ENCODE measurements at places on chromosomes 12 and 14.
A peak's percentile ranks its signal among the peaks of the same experiment; 100 is the strongest.

DNA sequence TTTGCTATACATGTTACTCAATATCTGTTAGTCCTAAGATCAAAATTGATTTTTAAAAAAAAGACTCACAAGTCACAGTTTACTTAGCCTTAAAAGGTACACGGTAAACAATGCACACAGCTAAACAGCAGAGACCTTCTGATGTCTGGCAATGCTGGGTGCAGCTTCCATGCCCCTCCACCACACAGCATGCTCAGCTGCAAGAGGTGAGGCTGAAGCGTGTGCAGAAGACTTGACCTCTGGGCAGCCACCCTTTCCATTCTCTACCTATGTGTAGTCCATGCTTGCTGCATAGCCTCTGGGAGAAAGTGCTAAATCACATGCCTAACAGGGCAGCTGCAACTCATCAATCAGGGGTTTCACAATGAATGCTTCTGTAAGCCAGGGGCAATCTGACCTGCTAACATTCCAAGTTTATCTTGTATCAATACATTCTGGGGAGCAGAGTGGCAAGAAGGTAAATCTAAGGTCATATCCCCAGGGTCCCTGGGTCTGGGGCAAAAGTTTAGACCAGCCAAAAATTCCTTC lies 44.5 kb upstream of the AMN1 start:
- DNase-seq, result no peak

- no peak for DNase-seq
These were observed 20.4 kb upstream of the NID2 start for GRCh38 chr14:52089218-52089617.

- no peak for DNase-seq
These were observed 160.0 kb downstream of the ADGRD1 start for GRCh38 chr12:131113568-131114270.

DNA sequence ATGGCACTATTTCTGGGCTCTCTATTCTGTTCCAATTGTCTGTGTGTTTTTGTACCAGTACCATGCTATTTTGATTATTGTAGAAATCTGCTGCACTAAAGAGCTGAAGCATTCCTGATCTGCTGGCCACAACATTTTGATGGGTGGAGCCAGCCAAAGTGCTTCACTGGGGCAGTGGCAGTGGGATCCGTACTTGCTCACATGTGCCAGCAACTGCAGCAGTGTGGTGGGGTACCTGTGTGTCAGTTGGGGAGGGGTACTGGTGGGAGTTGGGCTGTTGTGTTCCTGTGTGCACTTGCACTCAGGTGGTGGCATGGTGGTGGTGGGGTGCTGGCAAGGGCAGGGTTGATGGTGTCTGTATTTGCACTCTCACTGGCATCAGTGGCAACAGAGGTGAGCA lies 204.6 kb upstream of the ALG10 start:
- DNase-seq, result no peak

- no peak for DNase-seq
These were observed 17.6 kb upstream of the FAM222A start for GRCh38 chr12:109695961-109696461.

GRCh38 chr12:15543347-15543746 lies 221.0 kb downstream of the PTPRO start:
- no peak for DNase-seq

DNA sequence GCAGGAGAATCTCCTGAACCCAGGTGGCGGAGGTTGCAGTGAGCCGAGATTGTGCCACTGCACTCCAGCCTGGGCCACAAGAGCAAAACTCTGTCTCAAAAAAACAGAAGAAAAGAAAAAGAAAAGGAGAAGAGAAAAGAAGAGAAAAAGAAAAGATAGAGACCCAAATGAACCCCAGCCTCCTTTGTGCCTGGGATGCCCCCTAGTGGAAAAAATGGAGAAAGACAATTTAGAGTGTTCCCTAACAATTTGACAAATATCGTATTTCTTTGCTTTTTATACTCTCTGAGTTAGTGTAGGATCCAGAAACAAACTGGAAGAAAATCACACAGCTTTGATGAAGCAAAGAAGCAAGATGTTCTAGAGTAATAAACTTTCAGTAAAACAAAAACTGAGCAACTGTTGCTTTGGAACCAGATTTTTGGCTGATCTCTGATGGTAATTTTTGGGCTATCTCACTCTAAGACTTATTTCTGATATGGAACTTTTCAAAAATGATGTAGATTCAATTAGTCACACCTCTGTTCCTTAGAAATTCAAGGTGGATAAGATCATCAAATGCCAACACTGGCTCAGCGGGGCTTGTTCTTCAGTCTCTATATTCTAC lies 18.6 kb upstream of the PRKAB1 start:
- DNase-seq, result no peak

DNA sequence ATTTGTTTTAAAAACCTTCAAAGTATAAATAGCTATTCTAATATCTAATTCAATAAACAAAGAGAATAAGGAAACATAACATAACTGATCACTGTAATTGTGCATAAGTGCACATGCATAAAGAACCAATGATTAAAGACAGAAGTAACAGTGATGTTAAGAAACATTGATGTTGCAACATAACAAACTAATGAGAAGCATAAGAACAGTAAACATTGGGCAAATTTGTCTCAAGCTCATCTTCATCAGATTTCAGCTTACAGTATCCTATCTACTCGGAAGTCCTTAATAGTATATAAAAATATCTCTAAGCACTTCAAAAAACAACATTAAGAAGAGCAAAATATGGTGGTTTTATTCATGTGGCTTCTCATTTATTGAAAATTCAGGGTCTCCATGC lies 97.6 kb downstream of the GARIN6 start:
- no peak for DNase-seq

DNA sequence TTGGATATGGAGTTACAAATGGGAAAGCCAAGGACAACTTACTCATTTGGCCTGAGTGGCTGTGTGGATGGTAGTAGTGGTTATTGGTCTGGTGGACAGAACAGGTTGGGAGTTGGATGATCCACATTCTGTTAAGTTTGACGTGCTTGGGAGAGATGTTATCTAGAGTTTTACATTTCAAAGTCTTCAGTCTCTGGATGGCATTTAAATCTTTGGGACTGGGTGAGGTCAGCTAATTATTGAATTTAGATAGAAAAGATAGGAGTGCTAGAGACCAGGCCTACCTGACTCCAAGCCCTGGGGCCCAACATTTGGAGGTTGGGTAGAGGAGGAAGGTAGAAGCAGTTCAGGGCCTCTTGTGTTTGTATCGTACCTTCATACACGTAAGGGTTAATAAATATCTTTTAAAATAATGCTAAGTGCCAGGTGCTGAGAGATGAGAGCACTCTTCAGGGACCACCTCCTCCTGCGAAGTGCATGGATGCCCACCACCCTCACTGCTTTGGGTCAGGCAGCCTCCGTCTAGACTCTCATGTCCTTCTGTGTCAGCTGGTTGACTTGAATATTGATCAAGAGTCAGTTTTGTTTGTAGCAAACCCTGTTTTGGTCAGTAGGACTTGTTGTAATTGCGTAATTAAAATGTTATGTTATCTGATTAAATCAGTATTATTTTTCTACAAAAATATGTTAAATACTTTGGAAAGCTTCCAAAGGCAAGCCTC lies 460.4 kb upstream of the RGS6 start:
- no peak for DNase-seq

DNA sequence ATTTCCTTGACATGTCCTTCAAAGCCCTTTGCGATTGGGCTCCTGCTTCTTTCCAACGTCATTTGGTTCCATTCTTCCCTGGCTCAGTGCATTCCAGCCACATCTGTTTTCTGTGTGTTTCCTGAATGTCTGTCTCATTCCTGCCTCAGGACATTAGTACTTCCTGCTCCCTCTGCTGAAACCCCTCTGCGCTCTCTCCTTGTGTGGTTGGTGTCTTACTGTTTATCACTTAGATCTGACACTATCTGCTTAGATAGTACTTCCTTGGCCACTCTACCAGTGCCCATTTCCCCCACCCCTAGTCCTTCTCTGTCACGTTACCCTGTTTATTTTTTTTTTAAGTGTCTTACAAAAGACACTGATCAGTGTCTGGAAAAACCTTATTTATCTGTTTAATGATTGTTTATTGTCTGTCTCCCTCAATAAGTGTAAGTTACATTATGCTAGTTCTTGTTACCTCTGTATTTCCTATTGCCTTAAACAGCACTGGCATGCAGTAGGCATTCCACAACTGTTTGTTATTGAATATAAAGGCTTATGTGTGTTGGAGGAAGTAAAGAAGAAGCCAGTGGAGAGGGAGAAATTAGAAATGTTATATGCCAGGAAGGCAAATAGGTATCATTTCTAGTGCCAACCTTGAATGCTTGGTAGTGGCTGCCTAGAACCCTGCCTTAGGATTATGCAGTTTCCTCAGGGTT lies 21.5 kb downstream of the DYRK2 start:
- DNase-seq, result no peak

DNA sequence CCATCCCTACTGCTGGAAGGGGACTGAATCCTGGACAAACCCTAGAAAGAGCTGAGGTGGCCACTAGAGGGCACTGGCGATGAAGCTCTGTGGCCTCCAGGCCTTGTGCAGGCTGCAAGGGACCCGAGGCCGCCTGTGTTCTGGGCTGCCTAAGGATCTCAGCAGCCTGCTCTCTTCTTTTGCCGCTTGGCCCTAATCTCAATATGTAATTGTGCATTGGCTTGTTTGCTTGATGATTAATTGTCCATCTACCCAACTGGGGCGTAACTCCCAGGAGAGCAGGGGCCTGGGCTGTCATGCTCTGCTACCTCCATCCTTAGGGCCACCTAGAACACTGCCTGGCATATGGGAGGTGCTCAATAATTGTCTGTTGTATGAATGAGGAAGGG lies 73.8 kb downstream of the SYNE3 start:
- DNase-seq, result peak; percentile 73

DNA sequence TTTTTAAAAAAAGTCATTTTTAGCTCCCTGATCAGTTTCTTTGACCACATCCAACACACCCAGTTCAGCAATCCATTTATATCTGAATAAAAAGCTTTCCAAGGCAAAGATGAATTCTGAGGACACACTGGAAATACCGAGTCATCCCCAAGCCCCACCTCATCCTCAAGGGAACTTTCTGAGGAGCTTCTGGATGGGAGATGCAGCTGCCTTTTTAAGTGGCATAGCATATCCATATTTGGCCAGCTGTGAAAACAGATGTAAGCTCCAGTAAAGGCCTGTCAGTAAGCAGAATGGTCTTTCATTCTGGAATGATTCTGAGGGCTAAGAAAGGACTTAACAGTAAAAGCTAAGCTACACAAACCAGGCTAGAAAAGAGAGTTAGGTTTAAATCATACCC lies 18.4 kb downstream of the ZFYVE1 start:
- no peak for DNase-seq

DNA sequence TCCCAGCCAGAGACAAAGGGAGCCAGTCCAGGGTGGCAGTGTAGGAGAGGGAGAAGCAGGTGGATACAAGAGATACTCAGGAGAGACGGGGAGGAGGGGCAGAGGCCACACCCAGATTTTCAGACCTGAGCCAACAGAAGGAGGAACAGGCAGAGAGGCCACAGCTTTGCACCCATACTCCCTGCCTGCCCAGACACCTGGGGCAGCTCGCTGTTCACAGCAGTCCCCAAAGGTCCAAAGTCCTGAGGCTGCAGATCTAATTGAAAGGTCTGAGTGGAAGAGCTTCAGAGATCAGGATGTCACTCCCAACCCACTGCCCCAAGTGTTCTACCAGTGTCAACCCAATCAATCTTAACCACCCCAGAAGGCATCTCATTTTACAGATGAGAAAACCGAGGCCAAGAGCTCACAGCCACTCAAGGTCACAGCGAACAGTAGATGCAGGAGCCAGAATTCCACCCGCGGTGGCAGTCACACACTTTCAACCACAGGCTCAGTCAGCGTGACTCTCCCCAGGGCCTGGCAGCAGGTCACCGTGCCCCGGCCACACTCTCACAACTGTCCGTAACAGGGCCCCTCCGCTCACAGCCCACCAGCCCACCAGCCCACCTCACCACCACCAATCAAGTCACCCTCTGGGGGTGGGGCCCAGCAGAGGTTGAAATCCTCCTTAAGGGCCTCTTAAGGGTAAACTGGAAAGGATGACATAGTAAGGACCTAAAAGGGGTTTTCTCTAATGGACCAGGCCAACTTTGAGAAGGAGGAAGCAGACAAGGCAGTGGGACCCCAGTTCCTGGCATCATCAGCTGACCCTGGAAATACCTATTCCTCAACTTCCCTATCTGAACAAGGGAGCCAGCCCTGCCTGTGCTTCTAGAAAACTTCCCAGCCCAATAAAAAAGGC lies 33.3 kb downstream of the ACTN1 start:
- DNase-seq, result no peak

- no peak for DNase-seq
These were observed 5.2 kb upstream of the HSP90B1 start for GRCh38 chr12:103924761-103925641.

GRCh38 chr12:1930803-1931597 lies 12.5 kb upstream of the CACNA2D4 start:
- DNase-seq, result no peak

DNA sequence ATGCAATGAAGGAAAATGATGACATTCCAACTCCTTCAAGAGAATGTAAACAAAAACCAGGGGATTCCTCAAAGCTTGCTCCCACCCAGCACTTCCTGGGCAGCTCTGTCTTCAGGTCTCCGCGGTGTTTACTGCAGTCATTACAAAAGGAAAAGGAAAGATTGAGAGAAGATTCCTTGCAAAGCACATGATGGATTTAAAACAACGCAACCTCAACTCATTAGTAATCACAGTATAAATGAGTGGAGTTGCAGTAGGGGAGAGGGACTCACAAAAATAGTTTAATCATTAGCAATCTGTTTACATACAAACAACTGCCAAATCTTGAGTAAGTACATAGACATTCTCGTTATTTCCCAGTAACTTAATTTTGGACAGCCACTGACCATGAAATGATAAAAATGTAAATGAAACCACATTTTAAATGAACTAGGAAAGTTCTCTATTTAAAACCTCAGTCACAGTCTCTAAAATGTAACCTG lies 49.7 kb upstream of the OVCH1 start:
- no peak for DNase-seq

DNA sequence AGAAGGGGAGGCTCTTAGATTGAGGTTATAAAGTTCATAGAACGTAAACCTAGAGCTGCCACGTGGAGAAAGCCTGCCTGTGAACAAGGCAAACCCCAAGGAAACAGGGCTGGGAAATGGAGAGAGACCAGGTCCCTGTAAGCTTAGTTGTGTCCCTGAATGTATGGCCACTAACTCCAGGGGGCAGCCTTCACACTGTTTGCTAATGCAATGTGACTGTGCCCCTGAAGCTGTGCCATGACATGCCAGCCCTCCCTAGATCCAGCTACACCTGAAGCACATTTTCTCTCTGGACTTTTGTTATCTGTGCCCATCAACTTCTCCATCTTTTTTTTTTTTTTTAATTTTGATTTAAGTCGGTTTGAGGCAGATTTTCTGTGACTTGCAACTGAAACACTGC lies 60.6 kb upstream of the TMCC3 start:
- DNase-seq, result no peak

GRCh38 chr12:131095826-131096680 lies 142.3 kb downstream of the ADGRD1 start:
- no peak for DNase-seq

DNA sequence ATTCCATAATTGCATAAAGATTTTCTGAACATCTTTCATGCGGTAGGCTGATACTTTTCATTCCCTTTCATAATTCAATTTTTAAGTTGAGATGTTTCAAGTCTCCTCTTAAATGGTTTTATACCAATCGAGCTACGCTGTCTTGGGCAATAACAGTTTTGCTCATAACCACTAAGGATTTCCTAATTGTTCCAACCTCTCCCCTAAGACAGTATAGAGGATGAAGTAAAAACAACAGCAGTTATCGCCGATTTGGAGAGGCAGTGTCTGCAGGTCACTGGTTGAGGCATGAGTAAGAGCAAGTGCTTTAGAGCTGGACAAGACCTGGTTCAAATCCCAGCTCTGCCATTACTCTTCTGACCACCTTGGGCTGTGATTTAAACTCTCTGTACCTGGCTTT lies 6.9 kb upstream of the MED13L start:
- no peak for DNase-seq

Measured in stimulated activated CD4-positive, alpha-beta T cell treated with anti-CD3 and anti-CD28 coated beads, Interleukin-12 subunit alpha, Interleukin-12 subunit beta, amount 100 ng/mL, for 24 hours (primary cell).